ENCODE measurements at places on chromosomes 4 and X.

DNA sequence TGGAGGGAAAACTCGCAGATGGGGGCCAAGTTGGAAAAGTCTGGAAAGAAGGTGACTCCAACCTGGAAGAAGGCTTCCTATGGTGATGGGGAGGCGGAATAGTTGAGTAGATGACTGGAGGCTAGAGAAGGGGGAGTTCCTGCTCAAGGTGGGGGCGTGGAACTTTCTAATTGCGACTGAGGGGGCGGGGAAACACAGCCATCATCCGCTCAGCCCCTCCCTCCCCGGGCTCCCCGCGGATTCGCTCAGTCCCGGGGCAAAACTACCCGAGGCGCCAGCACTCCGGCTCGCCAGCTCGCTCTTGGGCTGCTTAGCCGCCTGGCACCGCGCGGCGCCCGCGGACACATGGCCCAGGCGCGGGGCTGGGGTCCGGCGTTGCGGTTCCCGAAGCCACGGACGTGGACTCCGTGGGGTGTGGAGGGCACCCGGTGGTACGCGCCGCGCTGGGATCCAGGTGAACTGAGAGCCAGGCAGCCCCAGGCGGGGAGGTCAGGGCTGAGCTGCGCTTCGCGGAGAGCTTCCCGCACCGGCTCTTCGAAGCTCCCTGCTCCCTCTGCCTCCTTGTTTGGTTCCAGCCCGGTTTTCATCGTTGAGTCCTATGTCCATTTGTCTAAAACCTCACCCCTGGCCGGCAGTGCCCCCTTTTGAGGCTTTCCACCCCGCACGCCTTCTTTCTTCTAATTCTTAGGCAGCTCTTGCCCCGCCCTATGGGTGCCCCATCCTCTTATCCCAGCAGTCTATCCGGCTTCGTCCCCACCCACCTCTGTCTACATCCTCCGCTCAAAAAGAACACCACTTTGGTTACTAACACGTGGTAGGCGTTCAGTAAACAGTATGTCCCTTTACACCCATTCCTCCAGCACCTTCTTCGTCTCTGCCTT lies 38.9 kb downstream of the STARD8 start:
- no peak for DNase-seq

- no peak for DNase-seq
Observed at GRCh38 chrX:95889279-95889678, 795.4 kb upstream of the DIAPH2 start.

- no peak for DNase-seq
Observed at GRCh38 chr4:129804461-129804981, 708.6 kb downstream of the C4orf33 start.

DNA sequence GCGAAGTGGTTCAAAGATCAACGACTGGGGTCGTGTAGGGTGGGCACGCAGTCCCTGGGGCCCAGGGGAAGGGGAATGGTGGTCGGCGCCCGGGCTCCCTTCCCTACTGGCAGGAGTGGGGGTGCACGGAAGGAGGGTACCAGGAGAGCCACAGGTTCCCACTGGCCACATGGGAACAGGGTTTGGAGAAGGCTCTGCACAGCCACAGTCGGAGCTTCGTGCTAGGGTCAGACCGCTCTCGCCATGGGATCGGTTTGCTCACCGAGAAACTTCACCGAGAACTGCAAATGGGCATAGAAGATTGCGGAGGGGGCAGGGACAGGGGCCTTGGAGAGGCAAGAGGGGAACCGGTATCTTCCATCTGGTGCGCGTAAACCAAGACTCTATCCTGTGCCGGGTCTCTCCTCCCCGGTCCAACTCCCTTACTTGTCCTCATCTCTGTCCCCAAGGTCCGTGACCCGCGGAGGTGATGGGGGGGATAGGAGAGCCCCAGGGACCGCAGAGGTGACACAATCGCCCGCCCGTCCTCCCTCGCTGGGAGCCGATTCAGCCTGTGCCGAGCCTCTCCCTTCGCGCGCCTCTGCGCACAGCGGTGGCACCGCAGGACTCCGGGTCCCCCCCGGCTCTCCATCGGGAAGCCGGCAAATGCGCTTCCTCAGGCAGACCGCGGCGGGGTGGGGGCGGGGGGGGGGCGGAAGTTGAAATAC lies 1.0 kb downstream of the SCD5 start:
- no peak for DNase-seq

DNA sequence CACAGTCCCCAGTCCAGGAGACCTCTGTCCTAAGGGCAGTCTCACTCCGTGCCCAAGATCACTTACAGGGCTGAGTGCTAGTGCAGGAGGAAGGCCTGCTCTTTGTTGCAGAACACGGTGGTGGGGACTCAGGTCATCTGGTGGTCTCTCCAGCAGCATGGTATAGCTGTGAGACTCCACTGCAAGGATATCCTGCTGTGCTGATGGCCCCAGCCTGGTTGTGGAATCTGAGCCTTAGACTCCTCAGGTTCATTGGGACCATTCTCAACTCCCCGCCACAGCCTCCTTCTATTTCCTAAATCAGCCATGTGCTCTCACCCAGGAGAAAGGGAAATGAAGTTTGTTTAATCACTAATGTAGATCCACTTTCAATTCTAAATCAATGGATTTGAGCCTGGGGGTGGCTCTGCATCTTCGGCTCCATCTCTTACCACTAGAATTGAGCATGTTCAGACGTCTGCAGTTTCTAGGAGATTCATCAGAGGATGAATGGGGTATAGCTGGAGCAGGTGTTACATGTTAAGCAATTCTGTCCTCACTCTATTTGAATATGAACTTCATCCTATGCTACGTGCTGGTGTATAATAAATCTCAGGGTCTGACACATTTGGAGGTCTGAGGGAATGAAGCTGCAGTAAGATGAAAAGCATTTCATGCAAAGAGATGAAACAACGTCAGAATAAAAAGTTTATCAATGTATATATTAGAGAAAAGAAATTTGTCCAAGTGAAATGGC lies 189.2 kb downstream of the MGST2 start:
- DNase-seq, result no peak

- DNase-seq, result no peak
Observed at GRCh38 chr4:106062452-106062875, 167.2 kb downstream of the NPNT start.

DNA sequence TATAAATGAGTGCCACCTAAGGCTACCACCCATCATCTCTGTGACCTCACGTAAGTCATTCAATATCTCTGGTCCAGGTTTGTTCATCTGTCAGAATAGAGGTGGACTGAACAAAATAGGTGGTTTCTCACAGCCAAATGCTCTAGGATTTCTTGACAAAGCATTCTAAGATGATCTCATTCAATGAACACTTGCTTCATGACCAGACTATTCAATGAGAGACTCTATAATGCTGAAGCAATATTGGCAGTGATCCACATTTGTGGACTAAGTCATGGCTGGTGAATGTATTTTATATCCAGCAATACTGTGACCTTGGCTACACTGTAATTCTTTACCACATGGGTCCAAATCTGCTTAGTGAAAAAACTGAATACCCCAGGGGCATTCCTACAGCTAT lies 37.9 kb downstream of the LDB2 start:
- no peak for DNase-seq

- DNase-seq, result no peak
Observed at GRCh38 chr4:110412354-110413065, 63.4 kb upstream of the ENPEP start.

- DNase-seq, result no peak
Observed at GRCh38 chr4:72505314-72505744, 63.7 kb downstream of the ADAMTS3 start.

GRCh38 chr4:22407361-22407760 lies 108.5 kb downstream of the ADGRA3 start:
- no peak for DNase-seq

- no peak for DNase-seq
Observed at GRCh38 chr4:168725930-168726329, 229.1 kb downstream of the PALLD start.

DNA sequence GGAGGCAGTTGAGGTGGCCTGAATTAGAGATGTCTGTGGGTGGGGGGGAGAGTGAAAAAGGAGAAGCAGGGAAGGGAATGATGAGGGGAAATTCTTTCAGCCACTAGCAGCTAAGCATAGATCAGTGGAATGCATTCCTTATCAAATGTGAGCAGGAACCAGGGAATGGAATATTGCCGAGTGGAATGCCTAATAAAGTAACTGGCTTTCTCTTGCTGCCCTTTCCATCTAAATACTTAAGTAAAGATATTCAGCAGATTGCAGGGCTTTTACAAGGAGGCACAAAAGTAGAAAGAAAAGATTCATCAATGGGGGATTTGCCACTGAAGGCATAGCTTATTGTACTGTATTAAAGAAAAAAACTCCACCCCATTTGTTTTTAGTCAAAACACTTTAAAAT lies 263.0 kb upstream of the RPS6KA3 start:
- DNase-seq, result no peak

DNA sequence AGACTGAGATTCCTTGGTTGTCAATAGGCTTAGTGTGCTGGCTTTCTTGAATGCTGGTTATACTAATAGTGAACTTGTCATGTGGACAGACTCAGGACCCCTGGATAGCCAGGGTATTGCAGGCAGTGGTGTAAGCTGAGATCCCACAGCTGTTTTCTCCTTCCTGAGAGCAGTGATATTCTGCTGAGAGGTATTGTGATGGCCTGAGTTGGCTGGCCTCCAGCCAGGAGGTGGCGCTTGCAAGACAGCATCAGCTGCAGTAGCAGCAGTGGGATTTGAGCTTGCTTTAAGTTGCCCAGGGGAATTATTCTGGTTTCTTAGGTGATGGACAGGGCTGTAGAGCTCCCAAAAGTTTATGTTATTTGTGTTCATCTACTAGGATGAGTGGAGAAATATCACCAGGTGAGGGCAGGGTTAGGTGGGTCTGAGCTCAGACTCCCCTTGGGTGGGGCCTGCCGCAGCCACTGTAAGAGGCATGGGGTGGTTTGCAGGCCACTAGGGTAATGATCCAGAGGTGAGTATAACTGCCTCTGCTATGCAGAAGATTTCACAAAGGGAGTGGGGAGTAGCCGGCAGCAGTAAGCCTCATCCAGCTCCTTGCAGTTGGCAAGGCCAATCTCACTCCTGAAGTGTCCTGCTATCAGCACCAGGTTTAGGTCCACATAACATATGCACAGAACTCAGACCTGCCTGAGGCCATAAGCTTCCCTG lies 66.2 kb downstream of the IL15 start:
- no peak for DNase-seq

DNA sequence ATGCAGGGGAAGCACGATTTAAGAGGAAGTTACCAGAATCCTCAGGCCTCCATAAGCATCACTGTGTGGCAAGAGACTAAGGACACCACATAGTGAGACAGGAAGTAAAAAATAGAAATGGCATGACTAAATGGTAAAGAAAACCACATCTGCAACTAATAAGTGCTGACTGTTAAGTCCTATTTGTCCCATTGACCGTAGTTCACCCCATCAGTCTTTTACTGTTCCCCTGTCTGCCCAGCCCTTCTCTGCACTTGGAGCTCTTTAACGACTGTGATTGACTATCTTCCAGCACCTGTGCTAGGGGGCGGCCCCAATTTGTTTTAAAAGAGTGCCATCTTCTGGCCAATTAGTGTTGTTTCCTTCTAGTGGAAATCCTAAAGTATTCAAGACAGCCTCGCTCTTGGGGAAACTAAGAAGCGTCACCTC lies 94.2 kb downstream of the MAOA start:
- DNase-seq, result peak; percentile 5

DNA sequence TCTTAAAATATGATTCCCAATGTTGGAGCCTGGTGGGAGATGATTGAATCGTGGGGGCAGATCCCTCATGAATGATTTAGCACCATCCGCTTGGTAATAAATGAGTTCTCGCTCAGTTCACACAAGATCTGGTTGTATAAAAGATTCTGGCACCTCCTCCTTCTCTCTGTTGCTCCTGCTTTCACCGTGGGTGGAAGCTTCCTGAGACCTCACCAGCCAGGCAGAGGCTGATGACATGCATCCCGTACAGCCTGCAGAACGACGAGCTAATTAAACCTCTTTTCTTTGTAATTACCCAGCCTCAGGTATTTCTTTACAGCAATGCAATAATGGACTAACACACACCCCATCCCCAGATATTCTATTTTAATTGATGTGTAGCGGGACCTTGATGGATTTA lies 162.2 kb downstream of the NPFFR2 start:
- DNase-seq, result no peak

- DNase-seq, result no peak
Observed at GRCh38 chrX:119945481-119945880, 1.9 kb upstream of the NKAP start.

- no peak for DNase-seq
Observed at GRCh38 chrX:44915361-44915868, 42.4 kb downstream of the KDM6A start.

GRCh38 chr4:84238247-84239090 lies 260.6 kb downstream of the NKX6-1 start:
- no peak for DNase-seq

GRCh38 chr4:154490583-154491340 lies 837 bp downstream of the DCHS2 start:
- no peak for DNase-seq

GRCh38 chrX:143472347-143472938 lies 44.8 kb downstream of the SPANXN3 start:
- no peak for DNase-seq

DNA sequence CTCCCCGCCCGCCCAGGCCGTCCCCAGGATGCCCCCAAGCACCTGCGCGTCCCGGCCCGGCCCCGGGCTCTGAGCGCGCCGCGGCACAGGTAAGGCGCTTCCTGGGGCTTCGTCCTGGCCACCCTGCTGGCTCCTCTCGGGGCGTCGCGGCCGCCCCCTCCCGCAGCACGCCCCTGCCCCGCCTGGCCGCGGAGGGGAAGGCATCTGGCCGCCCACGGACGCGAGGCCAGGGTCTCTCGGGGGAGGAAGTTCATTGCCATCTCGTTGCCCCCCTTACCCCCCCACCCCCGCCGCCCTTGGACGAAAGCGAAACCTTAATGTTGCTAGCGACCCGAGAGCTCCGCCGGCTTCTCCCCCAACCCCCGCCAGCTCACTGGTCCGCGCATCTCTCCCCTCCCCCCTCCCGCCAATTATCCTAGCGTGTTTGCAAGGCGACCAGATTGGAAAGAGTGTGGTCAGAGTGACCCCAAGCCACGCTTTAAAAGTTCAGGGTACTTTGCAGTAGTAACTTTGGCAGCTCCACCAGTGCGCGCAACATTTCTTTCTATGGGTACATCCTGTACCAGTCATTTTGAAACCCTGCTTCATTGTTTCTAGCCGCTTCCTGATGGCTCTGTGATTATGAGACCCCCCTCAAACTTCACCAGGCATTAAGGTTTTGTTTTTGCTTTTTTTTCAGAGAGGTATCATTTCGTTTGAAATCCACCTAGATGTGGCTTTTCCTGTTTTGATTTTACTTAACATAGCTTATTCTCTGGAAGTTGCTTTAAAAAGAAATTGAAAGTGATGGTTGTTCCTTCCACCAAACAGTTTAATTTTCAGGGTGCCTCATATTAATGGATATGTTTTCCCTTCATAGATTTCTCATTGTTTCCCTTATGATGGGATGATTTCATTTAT lies 626 bp downstream of the TBC1D1 start:
- peak; percentile 28 for DNase-seq

GRCh38 chr4:25958110-25958509 lies 44.1 kb downstream of the SMIM20 start:
- no peak for DNase-seq

- DNase-seq, result no peak
Observed at GRCh38 chrX:65821721-65822496, 154.5 kb downstream of the MSN start.

GRCh38 chr4:84597450-84597849 lies 14.5 kb downstream of the CDS1 start:
- no peak for DNase-seq
